ENCODE measurements at places on chromosomes 5 and 9.

- no peak for DNase-seq
These were observed 57.3 kb upstream of the SMARCA2 start for GRCh38 chr9:1957856-1958255.

DNA sequence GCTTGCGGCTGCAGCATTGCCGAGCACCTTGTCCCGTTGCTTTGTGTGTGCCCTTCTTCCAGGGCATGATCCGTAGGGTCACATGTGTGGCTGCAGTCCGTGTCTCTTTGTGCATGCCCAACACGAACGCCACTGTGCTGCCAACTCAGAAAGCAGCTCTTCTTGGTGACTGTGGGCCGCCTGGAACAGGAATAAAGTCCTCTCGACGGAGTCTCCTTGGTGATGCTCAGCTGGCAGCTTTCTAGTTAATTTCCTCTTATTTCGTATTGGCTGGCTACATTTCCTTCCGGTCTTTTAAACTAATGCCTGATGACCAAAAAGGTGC, 5.8 kb downstream of the EXOC3 start:
- no peak for DNase-seq

GRCh38 chr5:158754018-158754514, 345.6 kb downstream of the EBF1 start:
- no peak for DNase-seq

- DNase-seq, result no peak
These were observed at the start of gene GABRB2 for GRCh38 chr5:161546470-161547301. Gene GABRB2 (minus strand): TSS chr5:161546725. CDS start chr5:161546643, 82 bp downstream.

GRCh38 chr5:97847920-97848631, 665.0 kb upstream of the RIOK2 start:
- DNase-seq, result no peak

GRCh38 chr9:37836386-37836785, 35.8 kb downstream of the DCAF10 start:
- no peak for DNase-seq

GRCh38 chr9:34335376-34335775, 6.0 kb downstream of the NUDT2 start:
- no peak for DNase-seq

- DNase-seq, result no peak
These were observed 67.1 kb downstream of the EPB41L4B start for GRCh38 chr9:109253637-109254284.

- no peak for DNase-seq
These were observed 51.8 kb downstream of the DUSP1 start for GRCh38 chr5:172719211-172719610.

DNA sequence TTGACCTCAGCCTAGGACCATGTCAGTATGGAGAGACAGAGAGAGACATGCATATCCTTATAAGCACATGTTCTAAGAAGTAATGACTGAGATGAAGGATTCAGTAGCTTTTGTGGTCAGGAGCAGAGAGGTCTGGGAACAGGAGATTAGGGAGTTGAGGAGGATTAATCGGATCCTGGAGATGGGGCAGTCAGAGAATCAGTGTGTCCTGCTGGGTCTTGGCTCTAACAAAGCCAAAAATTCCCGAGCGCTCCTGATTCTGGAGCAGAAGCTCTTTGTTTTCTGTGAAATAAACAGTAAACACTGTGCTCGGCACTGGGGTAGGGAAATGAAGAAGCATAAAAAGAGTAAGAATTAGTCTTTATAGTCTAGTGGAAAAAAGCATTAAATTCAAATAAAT, 520.0 kb upstream of the CLINT1 start:
- DNase-seq, result no peak

DNA sequence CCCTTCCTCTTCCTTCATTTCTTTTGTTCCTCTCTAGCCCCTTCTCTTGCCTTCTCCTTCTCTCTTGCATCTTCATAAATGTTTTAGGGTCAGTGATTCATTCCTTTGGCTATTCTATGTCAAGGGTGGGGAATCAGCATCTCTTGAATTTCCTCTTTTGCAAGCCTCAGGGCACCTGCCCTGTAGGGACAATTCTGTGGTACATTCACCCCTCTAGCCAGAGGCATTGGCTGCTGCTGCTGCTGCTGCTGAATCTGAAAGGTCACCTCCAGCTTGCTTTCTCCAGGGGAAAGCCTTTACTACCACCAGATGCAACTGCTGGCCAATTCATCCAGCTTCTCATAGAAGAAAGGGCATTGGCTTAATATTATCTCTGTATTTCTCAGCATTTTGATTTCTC, 87.3 kb downstream of the INSYN2B start:
- DNase-seq, result no peak

DNA sequence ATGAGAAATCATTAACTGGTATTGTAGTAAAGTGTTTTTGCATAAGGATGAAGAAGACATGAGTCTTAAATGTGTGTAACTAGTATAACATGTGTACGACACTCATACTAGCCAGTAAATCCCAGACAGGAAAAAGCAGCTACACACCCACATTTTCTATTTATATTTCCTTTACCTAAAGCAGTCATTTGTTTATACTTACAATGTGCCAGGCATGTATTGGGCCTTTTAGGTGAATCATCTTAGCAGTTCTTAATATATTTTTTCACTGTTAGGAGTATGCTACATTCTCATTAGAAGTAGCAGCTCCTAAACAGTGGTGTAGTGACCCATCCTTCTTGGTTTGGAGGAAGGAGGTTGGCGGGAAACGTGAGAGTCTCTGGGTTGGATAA, 55.8 kb upstream of the TMC1 start:
- no peak for DNase-seq

- DNase-seq, result no peak
These were observed 15.5 kb downstream of the SPATA31E1 start for GRCh38 chr9:87898151-87898550.

- no peak for DNase-seq
These were observed 257.6 kb downstream of the FAM114A2 start for GRCh38 chr5:153780876-153781705.

DNA sequence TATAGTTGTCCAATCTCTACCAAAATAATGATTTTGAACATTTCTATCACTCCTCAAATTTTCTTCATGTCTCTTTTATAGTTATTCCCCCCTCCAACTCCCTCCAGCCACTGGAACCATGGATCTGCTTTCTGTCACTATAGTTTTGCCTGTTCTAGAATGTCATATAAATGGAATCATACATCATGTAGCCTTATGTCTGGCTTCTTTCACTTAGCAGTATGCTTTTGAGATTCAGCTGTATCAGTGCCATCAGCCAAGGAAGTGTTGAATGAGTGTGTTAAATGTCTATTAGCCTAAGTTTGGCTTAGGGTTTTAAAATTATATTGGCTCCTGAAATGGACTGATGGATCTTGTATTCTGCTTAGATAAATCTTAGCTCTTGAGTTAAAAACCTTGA, 36.0 kb downstream of the UBE2D2 start:
- DNase-seq, result no peak

DNA sequence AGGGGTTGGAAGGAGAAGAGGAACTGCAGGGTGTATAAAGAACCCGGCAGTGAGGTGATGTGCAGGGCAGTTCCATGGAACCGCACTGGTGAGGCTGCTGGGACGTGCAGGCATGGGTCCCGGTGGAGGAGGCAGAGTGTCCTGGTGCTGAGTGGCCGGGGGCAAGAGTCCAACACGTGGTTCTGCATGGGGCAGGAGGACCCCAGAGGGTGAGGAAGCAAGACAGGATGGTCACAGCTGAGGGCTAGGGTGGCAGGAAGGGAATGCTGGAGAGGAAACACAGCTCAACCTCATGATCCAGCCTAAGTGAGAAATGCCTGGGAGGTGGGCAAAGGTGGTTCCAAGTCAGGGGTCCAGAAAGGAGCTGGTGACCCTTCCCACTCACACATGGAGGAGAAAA, 87.2 kb downstream of the S1PR3 start:
- DNase-seq, result no peak

- DNase-seq, result no peak
These were observed 1.4 kb downstream of the STING1 start for GRCh38 chr5:139481122-139481533.

DNA sequence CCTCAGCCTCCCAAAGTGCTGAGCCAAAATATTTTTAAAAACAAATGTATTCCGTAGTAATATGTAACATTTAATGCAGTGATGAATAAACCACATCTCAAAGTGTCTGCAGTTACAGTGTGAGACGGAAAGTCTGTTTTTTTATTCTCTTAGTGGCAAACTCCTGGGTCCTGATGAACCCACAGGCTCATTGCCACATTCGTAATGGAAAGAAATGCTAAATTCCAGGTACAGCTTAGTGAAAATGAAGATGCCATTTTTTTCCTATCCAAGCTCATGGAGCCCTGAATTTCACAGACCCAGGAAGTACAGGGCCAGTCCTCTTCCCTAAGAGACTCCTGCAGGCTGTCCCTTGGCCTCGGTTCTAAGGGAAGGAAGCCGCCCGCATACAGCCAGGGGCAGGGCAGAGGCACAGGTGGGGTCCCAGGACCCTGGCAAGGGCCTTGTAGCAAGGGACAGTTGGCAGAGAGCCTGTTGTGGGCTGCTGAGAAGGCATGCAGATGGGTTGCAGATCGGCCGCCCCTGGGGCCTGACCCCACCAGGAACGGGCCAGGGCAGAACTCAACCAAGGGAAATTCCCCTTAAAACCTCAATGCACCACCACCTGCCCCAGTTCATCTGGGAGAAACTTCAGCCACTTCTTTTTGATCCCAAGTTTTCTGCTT, 36.2 kb downstream of the IPPK start:
- no peak for DNase-seq

GRCh38 chr5:37685211-37685610, 154.6 kb downstream of the GDNF start:
- DNase-seq, result no peak

GRCh38 chr9:116490321-116490720, 196.8 kb upstream of the TRIM32 start:
- DNase-seq, result no peak

DNA sequence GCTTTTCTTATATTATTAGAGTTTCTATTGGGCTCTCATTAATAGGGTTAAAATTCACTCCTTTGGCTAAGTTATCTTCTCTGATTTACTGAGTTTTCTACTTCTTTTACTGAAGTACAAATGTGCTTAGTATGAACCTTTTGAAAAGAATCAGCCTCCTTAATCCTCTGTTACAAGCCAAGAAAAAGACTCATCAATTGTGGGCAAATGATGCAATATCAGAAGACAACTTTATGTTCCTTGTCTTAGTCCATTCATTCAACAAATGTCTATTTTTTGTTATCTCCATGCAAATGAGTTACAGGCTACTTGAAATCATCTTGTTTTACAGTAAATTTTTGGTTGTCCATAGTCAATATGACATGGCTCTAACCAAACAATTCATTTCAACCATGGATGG, 40.3 kb downstream of the SNCAIP start:
- DNase-seq, result no peak

DNA sequence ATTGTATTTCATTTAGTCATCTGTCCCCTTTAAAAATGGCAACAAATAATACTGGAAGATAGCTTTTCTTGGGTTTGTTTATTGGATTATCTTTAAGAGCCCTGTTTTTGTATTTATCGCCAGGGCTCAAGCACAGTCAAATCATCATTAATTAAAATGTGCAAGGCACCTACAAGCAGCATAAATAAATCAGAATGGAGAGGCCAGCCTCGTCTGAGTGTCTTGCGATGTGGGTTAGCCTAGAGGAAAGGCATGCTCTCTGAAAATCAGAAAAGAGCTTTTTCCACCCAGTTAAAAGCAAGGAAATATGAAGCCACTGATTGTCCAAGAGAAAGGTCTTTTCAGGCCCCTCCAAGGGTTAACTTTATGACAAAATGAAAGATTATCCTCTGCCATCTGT, 31.8 kb downstream of the ZFAND5 start:
- DNase-seq, result no peak

- no peak for DNase-seq
These were observed 21.4 kb downstream of the GLRA1 start for GRCh38 chr5:151903243-151903653.

DNA sequence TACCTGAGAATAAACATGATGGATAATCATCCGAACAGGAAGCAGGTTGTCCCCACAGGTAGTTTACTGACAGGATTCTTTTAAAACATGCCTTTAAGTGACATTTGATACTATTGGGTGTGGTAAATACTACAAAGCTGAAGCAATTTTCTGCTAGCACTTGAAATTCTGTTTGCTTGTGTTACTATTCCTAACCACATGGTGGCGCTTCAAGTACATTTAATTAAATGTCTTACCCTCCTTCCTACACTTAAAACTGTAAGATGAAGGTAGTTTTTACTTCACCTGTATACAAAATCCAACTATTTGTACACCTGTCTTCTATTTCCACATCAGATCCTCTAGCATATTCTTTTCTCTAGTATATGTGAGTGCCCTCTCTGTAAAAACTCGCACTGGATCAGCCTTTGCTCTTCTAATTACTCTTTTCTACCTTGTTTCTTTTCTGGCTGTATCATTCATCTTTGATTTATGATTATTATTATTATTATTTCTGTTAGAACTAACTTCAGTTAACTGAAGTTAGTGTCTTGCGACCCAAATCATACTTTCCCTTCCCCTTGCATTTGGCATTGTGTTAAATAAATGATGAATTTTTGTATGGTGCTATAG, 18.4 kb downstream of the SLC25A46 start:
- no peak for DNase-seq

DNA sequence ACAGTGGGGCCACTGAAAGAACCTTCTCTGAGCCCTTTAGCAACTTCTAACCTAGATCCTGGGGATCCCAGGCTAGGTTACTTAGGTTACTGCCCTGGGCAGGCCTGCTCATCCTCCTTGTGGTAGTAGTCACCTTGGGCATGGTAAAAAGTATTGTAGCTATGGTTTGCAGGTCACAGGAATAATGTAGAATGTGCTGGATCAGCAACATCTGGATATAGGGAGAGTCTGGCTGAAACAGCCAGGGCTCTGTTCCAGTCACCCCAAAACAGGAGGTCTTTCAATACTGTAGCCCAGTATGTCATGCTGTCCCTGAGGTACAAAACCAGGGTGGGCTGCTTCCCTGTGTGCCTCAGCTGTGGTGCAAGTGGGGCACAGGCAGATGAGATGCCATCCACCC, 33.6 kb downstream of the UGT3A2 start:
- no peak for DNase-seq

- peak; percentile 29 for DNase-seq
These were observed 6.9 kb upstream of the OTP start for GRCh38 chr5:77645158-77645994.

DNA sequence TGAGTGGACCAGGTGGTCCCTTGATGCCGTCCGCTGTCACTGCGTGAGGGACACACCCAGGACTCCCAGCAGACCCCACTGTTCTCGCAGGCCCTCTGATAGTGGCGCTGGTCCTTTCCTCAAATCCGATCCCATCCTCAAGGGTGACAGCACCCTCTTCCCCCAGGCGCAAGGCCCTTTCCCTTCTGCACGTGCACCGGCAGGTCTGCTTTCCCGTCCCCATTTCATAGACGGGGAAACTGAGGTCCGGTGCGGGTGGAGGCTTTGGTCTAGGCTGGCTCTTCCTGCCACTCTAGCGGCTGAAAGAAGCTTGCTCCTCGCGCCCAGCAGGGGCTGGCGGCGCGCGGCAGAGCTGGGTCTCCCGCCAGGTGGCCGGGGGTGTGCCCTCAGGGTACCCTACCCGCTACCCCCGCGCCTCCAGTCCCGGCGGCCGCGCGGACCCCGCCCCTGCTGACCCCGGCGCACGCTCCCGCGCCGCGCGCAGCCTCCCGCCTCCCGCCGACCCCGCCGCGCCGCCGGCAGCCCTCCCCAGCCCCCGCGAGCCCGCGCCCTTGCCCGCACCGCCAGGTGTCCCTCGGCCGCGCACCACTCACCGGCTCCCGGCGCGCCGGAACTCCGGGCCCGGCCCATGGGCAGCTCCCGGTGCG, 453 bp downstream of the RASGEF1C start:
- no peak for DNase-seq

Data from stimulated activated CD4-positive, alpha-beta T cell treated with anti-CD3 and anti-CD28 coated beads, Interleukin-1b, Interleukin-23, amount 100 ng/mL, for 24 hours (primary cell).